ENCODE measurements at places on chromosomes 4 and X.

DNA sequence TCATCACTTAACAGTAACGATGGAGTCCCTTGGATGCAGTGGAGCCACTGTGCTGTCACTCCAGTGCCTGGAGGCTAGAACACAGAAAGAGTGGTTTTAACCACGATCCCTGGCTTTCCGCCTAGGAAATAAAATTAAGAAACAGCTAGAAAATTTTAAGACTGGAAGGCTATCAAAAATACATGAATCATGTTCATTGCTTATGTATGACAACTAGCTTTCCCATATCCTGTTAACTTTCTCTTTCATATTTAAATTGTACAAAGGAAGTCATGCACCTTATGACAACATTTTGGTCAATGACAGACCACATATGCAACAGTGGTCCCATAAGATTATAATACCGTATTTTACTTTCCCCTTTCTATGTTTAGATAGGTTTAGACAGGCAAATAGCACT is 115.1 kb downstream of the GALNTL6 start:
- H3K4me1 ChIP-seq: no peaks in the 10 kb centered on the region
- no peaks in the 10 kb centered on the region for H3K27me3 ChIP-seq
- H3K36me3 ChIP-seq: no peaks in the 10 kb centered on the region
- H3K4me3 ChIP-seq: no peak overlapping the region
- no peak for DNase-seq
- no peak overlapping the region for H3K27ac ChIP-seq

DNA sequence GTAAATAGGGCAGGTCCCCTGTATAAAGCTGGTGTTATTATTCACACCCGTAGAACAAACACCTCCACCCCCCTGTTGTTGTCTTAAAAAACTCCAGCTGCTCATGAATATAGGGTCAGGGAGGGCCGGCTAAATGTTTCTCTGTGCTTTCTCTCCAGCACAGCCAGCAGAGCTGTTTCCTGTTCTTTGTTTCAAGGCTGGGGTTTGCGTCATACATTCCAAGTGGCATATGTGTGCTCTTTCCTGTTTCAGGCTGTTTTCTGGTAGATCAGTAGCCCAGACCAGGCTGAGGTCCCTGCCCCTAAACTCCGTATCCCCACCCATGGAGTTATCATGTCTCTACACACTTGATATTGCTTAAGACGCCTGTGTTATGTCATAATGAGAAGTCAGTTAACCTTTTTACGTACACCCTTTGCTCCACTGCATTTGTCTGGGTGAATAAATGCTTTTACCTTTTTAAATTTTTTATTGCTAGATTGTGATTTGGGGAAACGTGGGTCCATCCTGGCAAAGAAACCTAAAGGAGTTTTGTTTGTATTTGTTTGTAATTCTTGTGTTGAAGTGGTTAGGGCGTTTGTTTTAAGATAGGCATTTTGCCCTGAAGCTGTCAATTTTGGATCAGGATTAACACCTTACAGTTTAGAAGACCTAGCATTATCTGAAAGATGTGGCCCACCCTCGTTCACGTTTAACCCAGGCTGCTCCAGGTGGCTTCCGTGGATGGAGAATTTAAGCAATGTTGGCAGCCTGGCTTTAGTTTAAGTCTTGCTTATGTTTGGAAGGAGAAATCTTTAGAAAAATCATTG is 3.3 kb downstream of the KLF3 start:
- peak overlapping the region; percentile 88 for H3K4me3 ChIP-seq
- no peaks in the 10 kb centered on the region for H3K36me3 ChIP-seq
- peaks cover 43% of the 10 kb centered on the region for H3K4me1 ChIP-seq
- DNase-seq: peak; percentile 50
- peak overlapping the region; percentile 90 for H3K27ac ChIP-seq

DNA sequence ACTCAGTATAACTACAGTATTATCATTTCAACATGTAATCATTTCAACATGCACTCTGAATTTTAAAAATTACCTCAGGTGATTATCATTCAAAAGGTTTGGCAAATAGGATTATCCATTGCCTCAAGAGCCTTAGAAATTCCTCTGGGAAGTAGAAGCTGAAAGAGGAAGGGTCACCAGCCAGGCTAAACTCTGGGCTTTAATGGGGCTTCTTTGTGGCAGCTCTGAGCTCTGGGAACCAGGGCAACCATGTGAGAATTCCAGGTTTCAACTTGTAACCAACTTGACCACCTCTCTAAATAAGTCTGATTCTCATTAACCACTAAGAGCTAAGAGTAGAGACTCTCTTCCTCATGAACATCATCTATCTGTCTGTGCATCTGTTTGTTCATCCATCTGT is 117.2 kb upstream of the MED14 start:
- H3K4me3 ChIP-seq: no peak overlapping the region
- H3K36me3 ChIP-seq: no peaks in the 10 kb centered on the region
- no peak for DNase-seq
- H3K27me3 ChIP-seq: no peaks in the 10 kb centered on the region
- no peak overlapping the region for H3K27ac ChIP-seq

- H3K4me1 ChIP-seq: no peaks in the 10 kb centered on the region
- H3K27me3 ChIP-seq: no peaks in the 10 kb centered on the region
- no peak overlapping the region for H3K27ac ChIP-seq
- DNase-seq: no peak
- no peaks in the 10 kb centered on the region for H3K36me3 ChIP-seq
These were observed 45.3 kb upstream of the ZMAT1 start for GRCh38 chrX:101977106-101977505.

- no peaks in the 10 kb centered on the region for H3K4me1 ChIP-seq
- H3K27ac ChIP-seq: no peak overlapping the region
These were observed 33.3 kb downstream of the SLIT2 start for GRCh38 chr4:20284990-20285389.
